ENCODE measurements at places on chromosomes 2 and 18. TPM values are rescaled to one million over a fixed set of nuclear protein-coding genes. Genes with fewer than 3 reads are reported as not detected.

Gene GREB1
- total RNA-seq = 18.5 TPM

Gene SLC19A3
- total RNA-seq = 3.1 TPM

Gene C1QL2
- 4.1 TPM for total RNA-seq

Gene TRPM8
- total RNA-seq = 3.0 TPM

Gene COL4A3
- 15.6 TPM for total RNA-seq

Gene NT5C1B
- total RNA-seq = not detected

Gene MC4R
- 1.2 TPM for total RNA-seq

Gene TLX2
- total RNA-seq = 0.93 TPM

Gene CPO
- not detected for total RNA-seq

Gene SKOR2
- total RNA-seq = 1.2 TPM

Gene DAW1
- total RNA-seq = 0.44 TPM

Gene EPHA4
- 65.6 TPM for total RNA-seq

Gene DCC
- 10.0 TPM for total RNA-seq

Gene CYP27A1
- 30.0 TPM for total RNA-seq

Gene EN1
- 0.16 TPM for total RNA-seq

Gene PRSS56
- 9.6 TPM for total RNA-seq

Gene TCF23
- total RNA-seq = 0.11 TPM

Gene IL36B
- total RNA-seq = not detected

Gene TXNDC2
- total RNA-seq = not detected

Gene UCN
- 4.7 TPM for total RNA-seq

Gene SULT1C4
- total RNA-seq = 39.4 TPM

Gene HEATR5B
- 73.4 TPM for total RNA-seq

Gene CEP192
- 67.1 TPM for total RNA-seq

Gene CRYGD
- 823 TPM for total RNA-seq

Gene FBXO36
- total RNA-seq = 6.3 TPM

Gene RGPD3
- 1.3 TPM for total RNA-seq

Gene PJVK
- total RNA-seq = 6.2 TPM

Gene SPP2
- total RNA-seq = not detected

Gene RIF1
- 98.9 TPM for total RNA-seq

Gene CLASP1
- 201 TPM for total RNA-seq

Gene DPP4
- total RNA-seq = 12.3 TPM

Gene APCDD1
- 26.8 TPM for total RNA-seq

Gene ADAM17
- 49.6 TPM for total RNA-seq

Gene FSHR
- total RNA-seq = not detected

Gene ACVR1
- 31.9 TPM for total RNA-seq

Gene TFPI
- total RNA-seq = 41.9 TPM

Gene SNED1
- total RNA-seq = 16.0 TPM

Gene MRPL33
- 167 TPM for total RNA-seq

Data from camera-type eye (tissue), 1 donor.